ENCODE measurements at places on chromosomes 13 and 19.

- DNase-seq = no peak
- no peaks in the 10 kb centered on the region for H3K27me3 ChIP-seq
- H3K4me3 ChIP-seq = no peak overlapping the region
- H3K36me3 ChIP-seq = peaks cover 7% of the 10 kb centered on the region
These were observed 56.1 kb downstream of the MLLT1 start for GRCh38 chr19:6223461-6224307.

GRCh38 chr13:37616131-37616530, 17.6 kb upstream of the POSTN start:
- H3K36me3 ChIP-seq = peaks cover 1% of the 10 kb centered on the region
- no peak overlapping the region for H3K4me3 ChIP-seq
- H3K27ac ChIP-seq = peak overlapping the region; percentile 65
- DNase-seq = no peak
- no peaks in the 10 kb centered on the region for H3K27me3 ChIP-seq

DNA sequence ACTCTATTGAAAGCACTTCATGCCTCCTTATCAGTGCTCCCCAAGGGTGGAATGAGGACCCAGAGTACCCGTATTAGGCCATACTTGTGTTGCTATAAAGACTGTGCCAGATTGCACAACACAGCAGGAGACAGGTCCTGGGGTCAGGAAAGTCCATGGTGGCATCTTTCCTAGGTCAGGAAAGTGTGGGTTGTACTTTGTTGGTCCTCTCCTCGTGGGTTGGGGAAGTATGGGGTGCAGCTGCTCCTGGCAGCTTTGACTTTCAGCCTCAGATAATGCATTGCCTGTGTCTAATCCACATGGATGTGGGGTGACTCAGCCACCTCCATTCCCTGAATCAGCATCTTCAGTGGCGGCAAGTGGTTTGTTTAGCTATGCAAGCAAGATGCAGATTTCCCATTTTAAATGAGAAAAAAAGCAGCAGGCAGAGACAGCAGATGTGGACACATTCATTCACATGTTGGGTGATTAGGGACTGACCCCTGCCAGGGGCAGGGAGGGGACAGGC, 8.4 kb upstream of the CYP2B6 start:
- H3K27ac ChIP-seq = no peak overlapping the region
- no peak for DNase-seq
- no peaks in the 10 kb centered on the region for H3K4me1 ChIP-seq
- no peak overlapping the region for H3K4me3 ChIP-seq

- no peaks in the 10 kb centered on the region for H3K4me1 ChIP-seq
- no peaks in the 10 kb centered on the region for H3K36me3 ChIP-seq
- no peak overlapping the region for H3K27ac ChIP-seq
- no peak overlapping the region for H3K4me3 ChIP-seq
- no peak for DNase-seq
These were observed 677.6 kb downstream of the UQCRFS1 start for GRCh38 chr19:28535352-28535775.

GRCh38 chr13:27622102-27622820, 569 bp downstream of the POLR1D start:
- peaks cover 17% of the 10 kb centered on the region for H3K36me3 ChIP-seq
- H3K27me3 ChIP-seq = no peaks in the 10 kb centered on the region
- DNase-seq = no peak
- H3K4me1 ChIP-seq = peaks cover 46% of the 10 kb centered on the region

DNA sequence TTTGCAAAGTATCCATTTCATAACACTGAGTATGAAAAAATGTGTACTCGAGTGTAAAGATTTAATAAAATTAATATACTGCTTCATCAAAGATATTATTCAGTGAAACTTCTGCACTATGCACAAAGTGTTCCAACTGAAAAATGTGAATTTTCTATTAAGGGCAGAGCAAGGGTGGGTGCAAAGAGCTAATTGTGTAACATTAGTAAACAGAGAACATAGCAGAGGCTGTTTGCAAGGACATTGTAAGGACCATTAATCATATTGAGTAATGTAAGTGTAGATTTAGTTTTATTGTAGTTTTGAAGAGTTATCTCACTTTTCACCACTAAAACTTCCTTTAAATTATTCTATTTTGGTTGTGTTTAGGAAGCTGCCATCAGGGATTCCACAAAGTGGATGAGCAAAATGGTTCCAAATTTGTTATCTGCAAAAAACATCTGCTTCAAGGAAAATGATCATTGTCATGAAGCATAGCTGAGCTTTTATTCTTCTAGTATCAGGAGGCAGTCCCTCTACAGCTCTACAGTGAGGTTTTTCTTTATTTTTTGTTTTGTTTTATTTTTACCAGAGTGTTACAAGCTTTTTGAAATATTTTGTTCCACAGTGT, 1375.4 kb downstream of the SLITRK1 start:
- H3K27ac ChIP-seq = no peak overlapping the region
- no peaks in the 10 kb centered on the region for H3K4me1 ChIP-seq
- no peaks in the 10 kb centered on the region for H3K27me3 ChIP-seq
- no peak overlapping the region for H3K4me3 ChIP-seq
- no peaks in the 10 kb centered on the region for H3K36me3 ChIP-seq

- no peaks in the 10 kb centered on the region for H3K36me3 ChIP-seq
- no peak overlapping the region for H3K4me3 ChIP-seq
- H3K27me3 ChIP-seq = no peaks in the 10 kb centered on the region
- H3K4me1 ChIP-seq = peaks cover 10% of the 10 kb centered on the region
- H3K27ac ChIP-seq = no peak overlapping the region
These were observed 139.4 kb upstream of the TSC22D1 start for GRCh38 chr13:44715287-44716230.

GRCh38 chr13:21399741-21400140, 59.4 kb downstream of the ZDHHC20 start:
- peaks cover 26% of the 10 kb centered on the region for H3K36me3 ChIP-seq
- H3K4me3 ChIP-seq = no peak overlapping the region
- no peak for DNase-seq

- H3K27ac ChIP-seq = no peak overlapping the region
- no peak for DNase-seq
- H3K27me3 ChIP-seq = no peaks in the 10 kb centered on the region
- no peaks in the 10 kb centered on the region for H3K36me3 ChIP-seq
These were observed 326.0 kb downstream of the HS6ST3 start for GRCh38 chr13:96415831-96416385.

GRCh38 chr19:6577476-6578125, 13.3 kb downstream of the CD70 start:
- DNase-seq = no peak
- H3K4me1 ChIP-seq = no peaks in the 10 kb centered on the region
- H3K27me3 ChIP-seq = peaks cover 6% of the 10 kb centered on the region
- no peak overlapping the region for H3K27ac ChIP-seq
- no peaks in the 10 kb centered on the region for H3K36me3 ChIP-seq

DNA sequence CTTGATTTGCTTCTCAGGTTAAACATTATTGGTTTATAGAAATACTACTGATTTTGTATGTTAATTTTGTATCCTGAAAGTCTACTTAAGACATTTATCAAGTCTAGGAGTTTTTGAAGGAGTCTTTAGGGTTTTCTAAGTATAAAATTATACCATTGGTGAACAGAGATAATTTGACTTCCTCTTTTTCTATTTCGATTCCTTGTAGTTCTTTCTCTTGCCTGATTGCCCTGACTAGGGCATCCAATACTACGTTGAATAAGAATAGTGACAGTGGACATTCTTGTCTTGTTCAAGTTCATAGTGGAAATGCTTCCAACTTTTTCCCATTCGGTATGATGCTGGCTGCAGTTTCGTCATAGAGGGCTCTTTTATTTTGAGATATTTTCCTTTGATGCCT, 807.5 kb upstream of the SLC10A2 start:
- no peaks in the 10 kb centered on the region for H3K27me3 ChIP-seq
- H3K4me3 ChIP-seq = no peak overlapping the region
- no peak for DNase-seq

DNA sequence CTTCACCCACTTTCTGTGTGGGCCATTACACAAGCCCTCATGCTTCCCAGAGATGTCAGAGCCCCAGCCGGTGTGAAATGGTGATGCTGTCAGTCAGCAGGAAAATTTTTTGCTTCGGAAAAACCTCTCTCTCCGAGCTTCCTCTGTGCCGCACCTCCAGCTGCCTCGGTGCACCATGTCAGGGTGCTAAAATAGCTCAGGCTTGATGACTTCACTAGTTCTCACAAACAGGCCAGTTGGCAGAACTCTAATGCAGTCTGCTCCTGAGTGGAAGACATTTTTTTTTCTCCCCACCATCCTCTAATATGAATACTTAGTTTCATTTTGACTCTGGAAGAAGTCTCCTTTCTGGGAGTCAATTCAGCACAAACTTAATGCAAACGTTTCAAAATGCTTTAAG, 71.3 kb downstream of the KLF12 start:
- peak overlapping the region; percentile 89 for H3K27ac ChIP-seq
- DNase-seq = no peak
- H3K4me3 ChIP-seq = peak overlapping the region; percentile 37
- peaks cover 18% of the 10 kb centered on the region for H3K36me3 ChIP-seq
- H3K27me3 ChIP-seq = no peaks in the 10 kb centered on the region
- H3K4me1 ChIP-seq = peaks cover 51% of the 10 kb centered on the region

Measured in mesothelial cell of epicardium (in vitro differentiated cells).